ENCODE measurements at places on chromosomes 7 and 10. TPM values are rescaled to one million over a fixed set of nuclear protein-coding genes. Genes with fewer than 3 reads are reported as not detected.

DNA sequence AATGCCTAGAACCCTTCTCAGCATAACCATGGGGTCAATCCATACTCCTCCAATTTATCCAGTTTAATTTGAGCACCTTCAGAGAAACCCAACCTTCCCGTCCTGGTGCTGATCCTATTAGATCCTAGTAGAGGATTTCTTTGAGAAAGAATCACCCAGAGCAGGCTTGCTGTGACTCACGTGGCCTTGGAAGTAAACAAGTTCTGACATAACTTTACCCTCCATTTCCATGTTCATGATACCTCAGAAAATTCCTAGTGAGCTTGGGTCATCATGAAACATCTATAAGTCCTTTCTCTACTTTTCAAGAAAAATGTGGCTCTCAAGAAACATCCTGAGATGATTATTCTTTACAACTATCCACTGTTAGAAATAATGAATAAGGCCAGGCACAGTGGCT, 71.7 kb downstream of the PRLHR start:
- peak; percentile 5 for DNase-seq

GRCh38 chr7:149772956-149773434, 393 bp downstream of the ZNF467 start:
- DNase-seq: no peak

- no peak for DNase-seq
Measured at GRCh38 chr7:134293002-134293740, 23.6 kb downstream of the SLC35B4 start.

GRCh38 chr10:123134915-123135414, 805 bp upstream of the HMX3 start:
- DNase-seq: no peak

DNA sequence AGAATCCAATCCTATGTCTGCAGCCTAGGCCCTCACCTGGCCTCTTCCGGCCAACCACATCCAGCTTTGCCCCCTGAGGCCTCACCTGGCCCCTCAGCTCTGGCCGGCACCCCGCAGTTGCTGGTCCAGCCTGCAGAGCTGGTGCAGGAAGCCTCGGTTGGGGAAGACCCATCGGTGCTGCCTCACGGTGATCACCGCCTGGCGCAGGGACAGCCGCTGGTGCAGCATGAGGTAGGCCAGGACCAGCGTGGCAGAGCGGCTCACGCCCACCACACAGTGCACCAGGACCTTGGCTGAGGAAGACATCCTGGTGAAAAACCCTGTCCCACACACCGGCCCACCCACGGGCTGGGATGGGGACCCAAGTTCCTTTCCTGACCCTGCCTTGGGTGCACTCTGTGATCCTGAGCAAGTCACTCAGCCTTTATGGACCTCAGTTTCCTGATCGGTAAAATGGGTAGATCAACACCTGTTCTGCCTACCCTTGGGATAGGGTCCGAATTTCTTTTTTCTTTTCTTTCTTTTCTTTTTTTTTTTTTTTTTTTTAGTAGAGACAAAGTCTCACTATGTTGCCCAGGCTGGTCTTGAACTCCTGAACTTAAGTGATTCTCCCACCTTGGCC, 5.8 kb upstream of the SAMD8 start:
- no peak for DNase-seq

DNA sequence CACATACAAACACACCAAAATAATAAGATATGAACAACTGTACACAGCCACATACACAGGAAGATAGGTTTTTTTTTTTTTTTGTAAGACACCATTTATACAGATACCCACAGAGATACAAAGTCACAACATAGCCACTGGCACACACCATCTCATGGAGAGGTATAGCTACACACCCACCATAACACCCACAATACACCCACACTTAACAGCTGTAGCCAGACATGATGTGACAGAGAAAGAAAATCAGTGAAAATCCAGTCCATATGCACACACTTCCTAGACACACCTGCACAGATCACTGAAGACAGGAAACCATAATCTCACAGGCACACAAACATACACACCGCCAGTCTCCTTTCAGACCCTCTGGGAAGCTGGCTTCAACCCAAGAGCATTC, 62.4 kb upstream of the PAX2 start:
- no peak for DNase-seq

DNA sequence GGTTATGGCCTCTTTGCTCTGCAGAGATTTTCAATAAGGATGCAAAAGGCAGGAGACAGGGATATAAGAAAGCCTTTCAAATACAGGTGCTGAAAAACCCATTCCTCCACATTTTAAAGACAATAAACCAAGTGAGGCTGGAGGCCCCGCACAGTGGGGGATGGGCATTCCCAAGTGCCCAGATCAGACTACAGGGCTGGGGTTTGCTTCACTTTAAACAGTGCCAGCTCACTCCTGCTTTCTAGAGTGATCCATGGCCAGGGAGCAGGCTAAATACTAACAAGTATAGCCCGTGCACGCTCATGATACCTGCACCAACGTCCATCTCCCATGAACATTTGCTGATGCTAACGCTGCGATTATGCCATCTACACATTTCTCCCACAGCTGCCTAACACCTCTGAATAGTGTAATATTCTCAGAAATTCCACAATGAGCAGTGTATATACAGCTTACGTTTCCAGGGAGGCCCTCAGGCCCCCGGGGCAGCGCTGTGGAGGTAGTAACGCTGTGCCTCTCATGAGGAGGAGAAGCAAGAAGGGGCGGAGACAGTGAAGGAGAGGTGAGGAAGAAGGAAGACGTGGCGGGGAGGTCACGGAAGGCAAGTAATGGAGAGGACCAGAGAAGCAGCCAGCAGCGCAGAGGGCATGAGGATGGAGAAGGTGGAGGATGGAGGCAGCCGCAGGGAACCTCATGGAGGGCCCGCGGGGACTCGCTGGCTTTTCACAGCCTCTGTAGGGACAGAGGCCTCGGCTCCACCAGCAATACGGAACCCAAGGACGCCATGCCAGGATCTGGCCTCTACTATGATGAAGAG, 141.7 kb downstream of the USP6NL start:
- no peak for DNase-seq

GRCh38 chr10:4652111-4653010, 173.6 kb upstream of the AKR1E2 start:
- DNase-seq: no peak

DNA sequence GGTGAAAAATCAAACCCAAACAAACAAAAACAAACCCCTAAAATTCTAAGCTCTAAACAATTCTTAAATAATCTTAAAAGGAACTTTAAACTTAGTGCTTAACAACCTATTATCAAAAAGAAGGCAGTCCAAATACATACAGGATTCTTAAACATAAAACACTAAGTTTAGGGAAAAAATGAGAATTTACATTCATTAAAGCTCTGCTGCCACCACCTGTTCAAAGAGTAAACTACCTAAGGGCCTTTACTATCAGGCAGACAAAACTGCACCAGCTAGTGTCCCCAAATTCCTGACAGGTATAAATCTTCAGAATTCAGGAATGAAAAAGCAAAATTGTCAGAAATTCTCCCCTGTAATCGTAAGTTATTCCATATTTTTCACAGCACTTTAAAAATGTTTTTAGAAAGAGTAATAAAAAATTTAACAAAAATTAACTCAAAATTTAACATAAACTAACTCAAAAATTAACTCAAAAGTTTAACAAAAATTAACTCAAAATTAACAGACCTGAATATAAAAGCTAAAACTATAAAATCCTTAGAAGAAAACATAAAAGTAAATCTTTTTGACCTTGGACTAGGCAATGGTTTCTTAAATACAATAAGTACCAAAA, 55.1 kb downstream of the PDZD8 start:
- peak; percentile 27 for DNase-seq

STAG3 gene
- 0.36 TPM for total RNA-seq

- no peak for DNase-seq
Measured at GRCh38 chr7:129768614-129769399, 157.3 kb downstream of the NRF1 start.

DNA sequence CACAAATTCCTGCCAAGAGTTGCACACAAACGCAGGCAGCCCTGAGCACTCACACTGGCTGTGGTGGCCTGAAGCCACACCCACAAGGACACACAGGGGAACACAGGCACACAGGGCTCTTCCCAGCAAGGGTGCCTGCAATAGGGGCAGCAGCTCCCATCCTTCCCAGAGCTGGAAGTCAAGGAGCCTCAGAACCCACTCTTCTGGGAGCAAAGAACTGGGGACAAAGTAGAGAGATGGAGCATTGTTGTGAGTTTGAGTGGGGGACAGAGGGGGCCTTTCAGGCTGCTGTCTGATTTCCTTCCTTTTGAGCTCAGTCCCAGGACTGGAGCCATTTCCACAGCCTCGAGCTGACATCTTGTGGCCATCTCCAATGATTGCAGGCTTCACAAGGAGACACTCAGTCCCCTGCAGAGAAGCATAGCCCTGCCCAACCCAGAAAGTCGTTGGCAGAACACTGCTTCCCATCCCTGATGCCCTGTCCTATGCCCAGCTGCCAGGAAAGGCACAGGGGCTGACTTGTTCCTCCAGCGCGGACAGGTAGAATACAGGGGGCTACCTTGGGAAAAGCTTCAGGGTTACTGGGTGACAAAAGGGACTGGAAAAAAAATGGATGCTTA, 34.4 kb upstream of the SLF2 start:
- DNase-seq: peak; percentile 77

GRCh38 chr10:121405549-121405948, 192.7 kb downstream of the FGFR2 start:
- no peak for DNase-seq

- DNase-seq: no peak
Measured at GRCh38 chr7:131654249-131654558, 97.8 kb upstream of the PODXL start.

FKBP9 gene
- 146 TPM for total RNA-seq

DNA sequence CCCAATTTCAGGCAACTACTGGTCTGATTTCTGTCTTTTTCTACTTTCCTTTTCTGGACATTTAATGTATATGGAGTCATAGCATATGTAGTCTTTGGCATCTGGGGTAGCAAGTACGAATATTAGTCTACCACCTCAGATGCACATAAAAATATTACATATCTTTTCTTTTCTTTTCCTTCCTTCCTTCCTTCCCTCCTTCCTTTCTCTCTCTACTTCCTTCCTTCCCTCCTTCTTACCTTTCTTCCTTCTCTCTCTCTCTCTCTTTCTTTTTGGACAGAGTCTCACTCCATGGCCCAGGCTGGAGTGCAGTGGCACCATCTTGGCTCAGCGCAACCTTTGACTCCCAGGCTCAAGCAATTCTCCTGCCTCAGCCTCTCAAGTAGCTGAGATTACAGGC, 4.0 kb upstream of the OPTN start:
- no peak for DNase-seq

DNA sequence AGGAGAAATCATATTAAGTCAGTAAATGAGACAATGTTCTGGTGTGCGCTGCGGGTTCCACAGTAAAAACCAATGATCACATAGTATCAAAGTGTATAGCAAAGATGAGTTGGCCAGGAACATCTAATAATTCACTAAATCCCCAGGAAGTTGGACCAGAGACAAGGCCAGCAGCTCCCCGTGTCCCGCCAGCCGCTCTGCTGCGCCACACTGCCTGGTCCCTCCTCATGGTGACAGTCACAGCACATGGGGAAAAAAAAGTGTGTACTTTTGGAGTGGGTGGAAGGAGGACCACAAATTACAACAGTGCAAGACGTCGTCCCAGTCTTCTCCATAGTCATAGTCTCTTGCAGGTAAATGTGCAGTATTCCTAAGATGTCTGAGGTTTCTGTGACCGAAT, 239.0 kb upstream of the RNF32 start:
- DNase-seq: no peak

MRC1 gene
- total RNA-seq: not detected

- no peak for DNase-seq
Measured at GRCh38 chr10:103983367-103983911, 16.5 kb downstream of the SLK start.

GRCh38 chr7:148993193-148993592, 35.1 kb downstream of the PDIA4 start:
- no peak for DNase-seq

SH2D4B gene
- not detected for total RNA-seq

SNX10 gene
- not detected for total RNA-seq

DNA sequence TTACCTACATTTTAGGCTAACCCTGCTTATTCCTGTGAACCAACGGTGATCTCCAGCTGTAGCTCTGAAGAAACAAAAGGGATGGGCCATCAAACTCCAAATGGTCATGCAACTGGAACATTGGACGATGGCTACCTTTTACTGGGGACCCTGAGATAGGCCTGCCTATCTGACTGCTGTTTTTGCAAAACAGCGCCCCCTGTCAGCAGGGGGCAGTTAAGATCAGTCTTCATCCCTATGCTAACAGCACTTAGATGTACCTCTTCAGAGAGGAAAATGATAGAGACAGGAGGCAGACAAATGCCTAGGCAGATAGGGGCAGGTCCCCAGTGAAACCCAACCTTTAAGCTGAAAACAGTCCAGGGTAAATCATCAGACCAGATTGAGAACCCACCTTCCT, 1085.4 kb upstream of the SORCS1 start:
- no peak for DNase-seq

GRCh38 chr7:120794106-120794729, 63.7 kb downstream of the TSPAN12 start:
- no peak for DNase-seq

SRRM3 gene
- total RNA-seq: 0.18 TPM

- DNase-seq: no peak
Measured at GRCh38 chr10:51048792-51049191, 25.5 kb upstream of the PRKG1 start.

CDHR3 gene
- 1.7 TPM for total RNA-seq

PRTFDC1 gene
- total RNA-seq: 17.9 TPM

GRCh38 chr10:78543031-78543748, 509.5 kb downstream of the RPS24 start:
- no peak for DNase-seq

- no peak for DNase-seq
Measured at GRCh38 chr10:48511875-48512231, 93.0 kb downstream of the ARHGAP22 start.

DDX50 gene
- 55.7 TPM for total RNA-seq

- peak; percentile 95 for DNase-seq
Measured at GRCh38 chr10:119189811-119190282, 11.2 kb upstream of the PRDX3 start.

DNA sequence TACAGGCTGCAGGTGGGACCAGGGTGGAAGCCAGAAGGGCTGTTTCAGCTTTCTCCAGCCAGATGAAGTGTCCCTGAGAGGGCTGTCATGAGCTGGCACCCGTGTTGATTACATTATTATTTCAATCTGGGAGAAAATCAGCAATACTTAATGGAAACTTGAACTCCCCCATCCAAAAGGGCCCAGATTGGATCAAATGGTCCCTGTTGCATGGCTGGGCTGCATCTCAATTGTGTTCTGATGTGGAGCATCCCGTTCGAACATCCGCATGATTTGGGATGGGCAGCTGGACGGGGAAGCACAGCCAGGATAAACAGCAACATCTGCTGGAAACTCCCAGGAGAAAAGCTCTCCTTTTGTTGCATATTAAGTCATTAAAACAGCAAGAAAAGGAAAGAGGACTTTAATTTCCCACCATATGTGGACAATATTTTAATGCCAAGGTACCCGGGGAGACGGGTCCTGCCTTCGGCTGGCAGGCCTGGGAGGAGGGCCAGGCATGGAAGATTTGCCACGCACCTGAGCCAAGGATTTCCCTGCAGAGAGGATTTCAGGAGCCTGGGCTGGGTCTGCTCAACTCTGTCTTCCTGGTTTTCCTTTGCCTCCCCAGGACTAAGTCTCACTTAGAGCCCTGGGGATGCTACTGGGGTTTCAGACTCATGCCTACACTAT, 52.4 kb downstream of the NPTX2 start:
- no peak for DNase-seq

All from IMR-90 (cell line).